CD4-positive, alpha-beta T cell treated with Interleukin-1 beta for 1 hour (primary cell): ENCODE measurements at places on chromosomes 5 and 9.
A peak's percentile ranks its signal among the peaks of the same experiment; 100 is the strongest.

DNA sequence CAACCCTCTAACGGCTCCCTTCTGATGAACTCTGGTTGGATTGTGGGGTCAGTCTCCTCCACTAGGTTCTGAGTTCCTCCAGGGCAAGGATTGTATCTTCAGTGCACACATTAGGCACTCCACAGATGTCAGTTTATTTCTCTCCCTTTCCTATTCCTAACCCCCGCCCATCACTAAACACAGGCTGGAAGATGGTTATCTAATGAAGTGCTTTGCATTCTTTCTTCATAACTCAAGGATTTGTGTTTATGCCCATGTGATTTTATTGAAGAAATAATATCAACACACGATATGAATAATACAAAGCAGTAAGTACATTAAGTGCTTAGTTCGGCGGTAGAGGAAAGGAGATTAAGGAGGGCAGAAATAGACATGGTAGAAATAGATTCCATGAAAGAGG is 4.4 kb upstream of the CREBRF start:
- DNase-seq: no peak

DNA sequence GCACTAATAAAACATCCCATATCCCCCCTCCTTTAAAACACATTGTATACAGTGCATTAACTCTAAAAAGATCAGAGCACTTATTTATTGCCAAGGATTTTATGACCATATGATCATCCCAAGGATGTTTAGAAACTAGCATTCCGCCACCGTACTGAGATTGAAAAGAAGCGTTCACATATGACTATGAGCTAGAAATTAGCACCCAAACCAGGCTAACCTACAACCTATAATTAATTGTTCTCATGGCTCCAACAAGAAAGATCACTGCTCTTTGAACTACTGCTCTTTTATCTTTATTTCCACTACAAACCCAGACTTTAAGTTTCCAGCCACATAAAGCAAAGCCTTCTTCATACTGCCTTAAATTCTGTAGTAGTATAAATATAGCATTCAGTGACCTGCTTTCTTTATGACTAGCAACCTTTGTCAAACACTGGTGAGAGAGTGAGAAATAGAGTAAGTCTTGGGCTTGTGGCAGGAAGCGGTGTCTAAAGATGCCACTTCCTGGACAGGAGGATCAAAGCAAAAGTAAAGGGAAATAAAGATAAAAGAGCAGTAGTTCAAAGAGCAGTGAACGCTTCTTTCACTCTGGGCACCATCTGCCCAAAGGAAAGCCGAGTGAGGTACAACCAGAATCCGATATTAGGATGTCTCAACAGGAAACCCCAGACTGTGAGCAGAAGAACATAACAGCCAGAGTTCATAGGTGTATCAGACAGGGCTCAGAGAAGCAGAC is 151.1 kb upstream of the ERCC6L2 start:
- peak; percentile 71 for DNase-seq

- no peak for DNase-seq
These were observed 15.7 kb upstream of the SH3RF2 start for GRCh38 chr5:145920542-145921210.

DNA sequence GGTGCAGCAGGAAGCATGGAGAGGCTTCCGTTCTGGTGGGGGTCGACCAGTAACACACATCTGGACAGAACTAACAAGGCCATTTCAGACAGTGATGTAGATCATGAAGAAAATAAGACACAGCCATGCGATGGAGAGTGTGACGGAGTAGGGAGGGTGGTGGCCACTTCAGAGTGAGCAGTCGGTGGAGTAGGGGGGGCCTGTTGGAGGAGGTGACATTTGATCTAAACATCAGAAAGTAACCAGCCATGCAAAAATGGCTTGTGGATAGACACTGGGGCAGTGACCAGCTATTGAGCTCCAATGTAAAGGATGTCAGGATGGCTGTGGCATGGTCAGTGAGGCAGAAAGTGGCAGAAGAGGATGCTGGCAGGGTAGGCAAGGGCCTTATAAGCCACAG is 65.9 kb downstream of the PPARGC1B start:
- DNase-seq: no peak

DNA sequence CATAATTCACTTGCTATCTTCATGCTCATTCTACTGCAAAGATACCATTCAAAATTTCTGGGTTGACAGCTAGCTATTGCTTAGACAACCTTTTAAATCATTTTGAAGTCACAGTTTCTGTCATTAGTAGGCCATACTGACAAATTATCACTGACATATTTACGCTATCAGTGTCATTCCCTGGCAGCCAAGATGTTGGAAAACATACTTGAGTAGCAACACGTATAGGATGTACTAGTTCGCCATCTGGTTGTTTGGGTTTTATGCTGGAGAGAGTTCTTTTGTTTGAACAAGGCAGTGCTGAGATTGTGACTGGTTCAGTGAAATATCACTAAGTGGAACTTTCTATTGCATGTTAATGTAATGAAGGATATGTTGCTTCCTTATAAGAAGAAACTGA is 621.9 kb downstream of the DTWD2 start:
- no peak for DNase-seq

GRCh38 chr9:78130853-78131252 is 99.2 kb upstream of the GNAQ start:
- DNase-seq: no peak
